ENCODE measurements at places on chromosomes 2 and 18.

- DNase-seq, result no peak
These were observed 15.6 kb downstream of the ODC1 start for GRCh38 chr2:10432311-10433181.

- no peak for DNase-seq
These were observed 52.9 kb downstream of the HNRNPLL start for GRCh38 chr2:38549851-38550250.

DNA sequence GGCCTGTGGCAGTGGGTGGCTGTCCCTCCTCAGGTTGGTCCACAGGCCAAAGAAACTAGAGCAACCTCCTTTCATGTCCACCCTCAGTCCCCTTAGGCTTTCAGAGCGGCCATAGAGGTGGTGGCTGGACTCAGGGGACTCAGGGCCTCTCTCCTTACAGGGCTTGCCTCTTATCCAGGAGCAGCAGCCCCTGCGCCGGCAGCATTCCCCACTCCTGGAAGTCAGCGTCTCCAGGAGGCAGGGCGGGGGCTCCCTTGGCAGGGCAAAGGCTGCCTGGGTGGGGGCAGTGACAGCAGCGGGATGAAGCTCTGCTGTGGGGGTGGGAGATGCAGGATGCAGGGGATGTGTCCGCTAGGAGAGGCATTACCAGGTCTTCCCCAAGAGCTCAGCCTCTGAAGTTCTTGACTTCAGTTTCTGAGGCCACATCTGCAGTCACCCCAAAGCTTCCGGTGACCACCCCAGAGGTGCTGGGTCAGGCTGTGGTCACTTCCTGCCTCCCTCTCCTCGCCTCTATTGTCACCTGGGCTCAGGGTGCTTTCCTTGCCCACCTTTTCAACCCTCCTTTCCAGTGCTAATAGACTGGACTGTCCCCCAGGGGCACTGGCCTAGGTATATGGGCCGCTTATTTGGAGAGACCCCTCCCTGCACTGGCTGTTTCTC, 8.6 kb upstream of the GPR55 start:
- DNase-seq, result no peak

- no peak for DNase-seq
These were observed 998.0 kb upstream of the FANCL start for GRCh38 chr2:59239146-59239545.
